H9 (cell line): ENCODE measurements at places on chromosomes 11 and 22.

DNA sequence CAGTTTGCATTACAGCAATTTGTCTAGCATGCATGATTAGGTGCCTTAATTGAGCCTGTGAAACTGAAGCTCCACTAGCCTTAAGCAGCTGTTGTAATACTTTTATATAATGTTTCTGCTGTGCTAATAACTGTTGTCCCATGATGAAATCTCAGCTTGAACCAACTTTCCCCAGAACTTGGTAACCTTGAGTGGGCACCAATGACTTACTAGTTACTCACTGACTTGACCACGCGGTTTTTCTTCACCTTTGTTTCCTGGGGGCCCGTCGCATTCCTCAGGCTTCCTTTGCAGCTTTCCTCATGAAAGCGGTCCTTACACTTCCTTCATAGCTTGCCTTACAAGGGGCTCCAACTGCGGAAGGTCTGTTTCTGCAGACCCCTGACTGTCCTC is 11.2 kb upstream of the GLYATL1 start:
- no peaks in the 10 kb centered on the region for H3K27me3 ChIP-seq
- peaks cover 2% of the 10 kb centered on the region; the same call in 1 of the 2 replicates for H3K4me1 ChIP-seq
- H3K36me3 ChIP-seq: no peaks in the 10 kb centered on the region
- H3K4me3 ChIP-seq: peak overlapping the region; percentile 83
- DNase-seq: no peak
- no peak overlapping the region for H3K27ac ChIP-seq

DNA sequence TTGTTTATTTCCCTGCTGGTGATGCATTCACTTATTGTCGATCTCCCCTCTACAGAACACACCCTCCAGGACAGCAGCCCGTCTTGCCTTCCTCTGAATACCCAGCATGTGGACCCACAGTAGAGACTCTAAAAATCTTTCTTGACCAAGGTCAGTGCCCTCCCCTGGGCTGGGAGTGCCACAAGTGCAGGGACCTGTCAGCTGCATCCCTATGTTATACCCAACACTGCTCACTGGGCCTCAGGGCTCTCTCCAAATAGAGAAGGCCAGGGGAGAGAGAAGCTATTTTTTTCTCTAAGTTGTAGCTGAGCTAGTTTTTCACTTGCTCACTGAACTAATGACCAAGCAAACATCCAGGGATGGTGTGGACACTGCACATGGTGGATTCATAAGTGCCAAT is 9.8 kb downstream of the KCNJ1 start:
- H3K36me3 ChIP-seq: no peaks in the 10 kb centered on the region
- no peak overlapping the region for H3K4me3 ChIP-seq
- H3K27ac ChIP-seq: no peak overlapping the region
- H3K4me1 ChIP-seq: no peaks in the 10 kb centered on the region
- H3K27me3 ChIP-seq: no peaks in the 10 kb centered on the region

DNA sequence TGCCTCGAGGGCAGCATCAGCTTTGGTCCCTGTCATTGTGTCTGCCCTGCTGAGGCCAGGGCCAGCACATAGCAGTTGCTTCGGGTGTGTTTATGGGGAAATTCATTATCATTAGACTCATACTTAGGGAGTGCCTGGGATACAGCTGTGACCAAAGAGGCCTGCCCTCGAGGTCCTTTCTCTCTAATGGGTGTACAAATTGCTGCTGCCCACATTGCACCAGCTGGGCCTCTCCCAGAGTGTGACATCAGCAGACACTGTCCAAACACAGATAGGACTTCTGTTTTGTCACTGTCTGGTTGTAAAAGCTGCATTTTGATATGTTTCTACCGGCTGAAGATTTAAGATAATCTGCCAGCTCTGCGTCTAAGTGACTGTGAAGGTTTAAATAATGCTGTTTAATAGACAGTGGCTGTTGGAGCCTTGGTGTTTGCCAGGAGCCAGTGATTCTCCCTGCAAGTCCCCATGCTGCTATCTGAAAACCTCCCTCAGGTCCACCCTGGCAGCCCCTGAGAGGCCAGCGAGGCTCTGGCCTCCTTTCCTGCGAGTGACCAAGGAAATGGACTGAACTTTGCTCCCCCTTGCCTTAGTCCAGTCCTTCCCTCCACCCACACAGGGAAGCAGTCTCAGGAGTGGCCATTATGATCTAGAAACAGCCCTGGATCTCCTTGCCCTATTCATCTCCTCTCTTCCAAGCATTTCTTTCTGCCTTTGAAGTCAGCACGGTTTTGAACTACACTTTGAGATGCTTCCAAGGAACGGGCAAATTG is 505.2 kb downstream of the TBC1D22A start:
- peaks cover 6% of the 10 kb centered on the region for H3K36me3 ChIP-seq
- no peaks in the 10 kb centered on the region for H3K27me3 ChIP-seq
- no peak overlapping the region for H3K27ac ChIP-seq
- H3K4me3 ChIP-seq: no peak overlapping the region
- H3K4me1 ChIP-seq: no peaks in the 10 kb centered on the region
- DNase-seq: no peak

DNA sequence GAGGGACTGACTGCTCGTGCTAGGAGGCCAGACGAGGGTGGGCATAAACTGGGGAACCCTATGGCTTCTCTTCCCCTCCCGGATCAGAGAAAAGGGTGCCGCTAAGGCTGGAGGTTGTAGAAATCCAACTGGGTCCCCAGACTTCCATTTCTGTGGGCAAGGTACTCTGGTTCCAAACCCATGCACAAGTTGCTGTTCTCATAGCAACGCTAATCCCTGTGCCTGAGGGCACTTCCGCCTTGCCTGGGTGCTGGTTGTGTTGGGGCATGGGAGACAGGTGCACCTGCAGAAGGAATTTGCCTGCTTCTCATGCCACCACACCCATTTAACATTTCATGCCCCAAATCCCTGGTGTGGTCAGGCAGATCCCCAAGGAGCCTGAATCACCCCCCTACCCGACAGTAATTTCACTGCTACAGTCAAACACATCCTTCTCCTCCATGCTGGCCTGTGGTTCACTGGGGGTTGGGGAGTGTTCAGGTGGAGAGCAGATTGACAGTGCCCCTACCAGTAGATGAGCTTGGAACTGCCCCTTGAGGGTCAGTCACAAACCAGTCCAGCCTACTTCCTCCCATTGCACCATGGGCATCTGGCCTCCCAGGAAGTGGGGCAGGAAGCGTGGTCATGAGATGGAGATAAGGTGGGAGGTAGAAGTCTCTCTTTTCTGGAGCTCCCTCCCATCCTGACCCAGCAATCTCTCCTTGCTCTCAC is 1.2 kb downstream of the C2CD2L start:
- no peaks in the 10 kb centered on the region for H3K36me3 ChIP-seq
- H3K27ac ChIP-seq: no peak overlapping the region
- peak; percentile 58 for DNase-seq
- peaks cover 5% of the 10 kb centered on the region; the same call in 1 of the 2 replicates for H3K27me3 ChIP-seq
- peaks cover 8% of the 10 kb centered on the region; the same call in 1 of the 2 replicates for H3K4me1 ChIP-seq

- no peaks in the 10 kb centered on the region for H3K36me3 ChIP-seq
- H3K4me1 ChIP-seq: no peaks in the 10 kb centered on the region; the same call in 1 of the 2 replicates
- H3K4me3 ChIP-seq: peak overlapping the region; percentile 69
- DNase-seq: peak; percentile 94
Measured at GRCh38 chr11:84437071-84437980, 1151.2 kb upstream of the CCDC90B start.

- no peaks in the 10 kb centered on the region for H3K27me3 ChIP-seq
- H3K4me1 ChIP-seq: no peaks in the 10 kb centered on the region
- no peak for DNase-seq
- no peak overlapping the region for H3K4me3 ChIP-seq
- H3K27ac ChIP-seq: no peak overlapping the region
Measured at GRCh38 chr11:112611771-112612170, 349.4 kb upstream of the NCAM1 start.

DNA sequence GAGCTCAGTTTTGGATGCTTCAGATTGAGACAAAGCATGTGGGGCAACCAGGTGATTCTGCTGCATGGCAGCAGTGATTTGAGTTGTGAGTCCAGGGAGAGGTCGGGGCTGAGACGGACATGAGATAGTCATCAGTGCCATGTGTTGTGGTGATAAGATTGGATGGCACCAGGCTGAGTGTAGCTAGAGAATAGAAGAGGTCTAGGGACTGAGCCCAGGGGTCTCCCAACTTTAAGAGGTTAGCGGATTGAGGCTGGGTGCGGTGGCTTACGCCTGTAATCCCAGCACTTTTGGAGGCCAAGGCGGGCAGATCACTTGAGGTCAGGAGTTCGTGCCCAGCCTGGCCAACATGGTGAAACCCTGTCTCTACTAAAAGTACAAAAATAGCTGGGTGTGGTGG is 6.3 kb upstream of the CTSD start:
- DNase-seq: no peak
- H3K4me1 ChIP-seq: peaks cover 8% of the 10 kb centered on the region; the same call in 1 of the 2 replicates
- H3K36me3 ChIP-seq: no peaks in the 10 kb centered on the region; the same call in 1 of the 3 replicates
- no peaks in the 10 kb centered on the region; the same call in 1 of the 2 replicates for H3K27me3 ChIP-seq
- H3K27ac ChIP-seq: no peak overlapping the region

- DNase-seq: no peak
- H3K27me3 ChIP-seq: no peaks in the 10 kb centered on the region
- H3K4me3 ChIP-seq: no peak overlapping the region
- no peak overlapping the region for H3K27ac ChIP-seq
- H3K36me3 ChIP-seq: peaks cover 6% of the 10 kb centered on the region; the same call in 2 of the 3 replicates
Measured at GRCh38 chr11:131385763-131386390, 15.5 kb downstream of the NTM start.

DNA sequence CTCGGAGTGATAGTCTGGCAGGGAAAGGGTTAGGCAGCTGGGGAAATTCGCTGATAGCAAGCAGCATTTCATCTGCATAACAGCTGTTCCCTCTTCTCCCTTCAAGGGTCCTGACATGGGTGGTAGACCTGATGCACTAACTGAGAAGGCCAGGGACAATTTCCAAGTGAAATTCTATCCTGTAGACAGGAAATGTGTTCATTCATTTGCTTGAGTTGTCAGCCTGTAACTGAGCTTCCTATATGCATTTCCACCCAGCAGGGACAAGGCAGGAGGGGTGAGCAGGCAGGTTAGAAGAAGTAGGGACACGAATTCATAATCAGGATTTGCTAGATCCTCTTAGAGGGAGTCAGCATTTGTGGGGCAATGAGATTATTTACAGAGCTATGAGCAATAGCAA is 154.3 kb upstream of the NCAM1 start:
- peaks cover 4% of the 10 kb centered on the region; the same call in 1 of the 2 replicates for H3K4me1 ChIP-seq
- H3K36me3 ChIP-seq: no peaks in the 10 kb centered on the region
- H3K27ac ChIP-seq: no peak overlapping the region
- H3K27me3 ChIP-seq: no peaks in the 10 kb centered on the region
- DNase-seq: no peak

DNA sequence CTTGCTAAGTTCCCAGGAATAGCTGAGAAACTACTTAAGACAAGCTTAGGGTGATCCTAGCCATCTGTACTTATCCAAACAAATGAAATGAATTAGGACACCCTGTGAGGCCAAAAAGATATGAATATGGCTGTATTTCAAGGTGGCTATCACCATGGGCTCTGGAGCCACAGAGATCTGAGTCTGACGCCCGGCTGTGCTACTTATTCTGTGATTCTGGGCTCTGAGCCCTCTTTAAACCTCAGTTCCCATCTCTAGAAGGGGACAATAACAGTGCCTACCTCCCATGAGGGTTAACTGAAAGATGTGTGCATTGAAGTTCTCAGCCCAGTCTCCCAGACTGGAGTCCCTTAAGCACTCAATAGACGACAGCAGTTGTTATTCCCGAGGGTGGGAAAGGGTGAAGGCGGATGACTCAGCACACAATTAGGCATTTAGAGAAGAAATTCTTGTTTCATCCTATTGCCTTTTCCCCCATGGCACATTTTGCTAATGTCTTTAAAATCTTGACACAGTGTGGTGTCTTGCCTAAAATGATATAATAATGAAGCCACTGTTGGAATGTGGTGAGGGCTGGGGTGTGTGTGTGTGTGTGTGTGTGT is 132.5 kb downstream of the ADAMTS15 start:
- H3K36me3 ChIP-seq: no peaks in the 10 kb centered on the region
- no peaks in the 10 kb centered on the region for H3K27me3 ChIP-seq
- no peak for DNase-seq
- H3K4me1 ChIP-seq: peaks cover 7% of the 10 kb centered on the region; the same call in 1 of the 2 replicates

DNA sequence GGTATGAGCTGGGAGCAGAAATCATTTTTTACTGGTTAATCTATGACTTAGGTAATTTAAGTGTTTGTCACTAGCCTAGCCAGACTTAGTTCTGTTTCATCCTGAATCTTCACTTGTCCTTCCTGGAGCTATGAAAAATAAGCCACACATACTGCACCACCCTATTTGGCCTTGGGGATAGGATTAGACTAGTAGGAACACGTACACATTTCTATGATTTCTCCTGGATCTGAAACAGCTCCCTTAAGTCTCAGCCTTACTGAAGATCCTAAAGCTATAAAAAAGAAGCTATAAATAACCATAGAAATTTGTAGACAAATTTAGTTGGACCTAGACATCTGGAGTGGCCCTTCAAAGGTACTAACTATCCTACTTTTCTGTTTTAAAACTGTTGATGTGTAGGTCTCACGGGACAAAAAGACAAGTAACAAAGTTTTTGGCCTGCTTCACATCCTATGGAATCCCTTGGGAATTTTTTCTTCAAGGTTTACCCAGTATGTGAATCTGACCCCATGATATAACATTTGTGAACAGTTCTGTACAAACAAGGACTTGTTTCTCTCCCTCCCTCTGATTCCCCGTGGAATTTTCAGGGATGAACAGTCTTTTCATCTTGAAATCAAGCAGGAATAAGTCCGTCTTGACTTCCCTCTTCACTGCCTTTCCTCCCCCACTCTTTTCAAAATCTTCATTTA is 275.0 kb downstream of the FAM76B start:
- no peaks in the 10 kb centered on the region for H3K4me1 ChIP-seq
- no peak overlapping the region for H3K27ac ChIP-seq
- DNase-seq: no peak
- H3K36me3 ChIP-seq: no peaks in the 10 kb centered on the region

DNA sequence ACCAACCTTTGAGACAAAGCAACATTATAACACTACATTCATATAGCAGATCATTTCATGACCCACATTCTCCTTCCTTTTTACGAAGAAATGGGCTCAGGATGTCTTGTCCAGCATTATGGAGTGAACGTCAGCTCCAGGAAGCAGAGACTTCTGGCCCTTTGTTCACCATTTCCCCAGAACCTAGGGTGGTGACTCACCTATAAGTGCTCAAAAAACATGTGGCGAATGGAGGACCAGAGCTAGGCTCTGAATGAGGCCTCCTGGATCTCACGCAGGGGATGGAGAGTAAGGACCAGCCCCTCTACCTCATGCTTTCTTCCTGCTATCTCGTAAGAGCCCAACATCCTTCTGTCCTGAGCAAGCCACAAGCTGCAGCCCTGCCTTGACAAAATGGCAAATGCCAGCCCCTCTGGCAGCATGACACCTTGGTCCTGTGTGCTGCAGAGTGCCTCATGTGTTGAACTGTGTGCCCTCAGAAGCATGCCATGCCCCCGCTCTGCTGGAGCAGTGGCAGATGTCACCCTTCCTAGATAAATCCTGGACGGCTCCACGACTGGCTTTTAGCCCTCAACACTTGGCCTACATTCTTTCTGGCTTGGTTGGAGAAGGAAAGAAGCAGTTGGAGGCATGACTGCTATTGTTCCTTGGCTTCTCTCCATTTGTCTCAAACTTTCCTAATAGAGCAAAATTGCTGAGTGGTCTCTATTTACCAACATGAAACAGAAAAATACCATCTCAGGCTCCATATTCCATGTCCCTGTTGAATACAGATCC is 6.5 kb upstream of the ST3GAL4 start:
- H3K36me3 ChIP-seq: peaks cover 29% of the 10 kb centered on the region
- no peak overlapping the region for H3K4me3 ChIP-seq
- H3K27ac ChIP-seq: no peak overlapping the region
- no peak for DNase-seq
- H3K4me1 ChIP-seq: peaks cover 20% of the 10 kb centered on the region
- H3K27me3 ChIP-seq: no peaks in the 10 kb centered on the region

GRCh38 chr22:42069801-42070516 is 653 bp downstream of the NAGA start:
- peak overlapping the region; percentile 88 for H3K4me3 ChIP-seq
- peaks cover 20% of the 10 kb centered on the region for H3K36me3 ChIP-seq
- peak; percentile 45 for DNase-seq
- H3K27me3 ChIP-seq: no peaks in the 10 kb centered on the region

- H3K4me1 ChIP-seq: no peaks in the 10 kb centered on the region
- peak; percentile 38 for DNase-seq
- no peak overlapping the region for H3K27ac ChIP-seq
Measured at GRCh38 chr11:6737872-6738466, 33.8 kb downstream of the OR2AG2 start.
